HCT116 (cell line): ENCODE measurements at places on chromosomes 16 and 17. TPM values are rescaled to one million over a fixed set of nuclear protein-coding genes. Genes with fewer than 3 reads are reported as not detected.
A peak's percentile ranks its signal among the peaks of the same experiment; 100 is the strongest.

- no peak for DNase-seq
- H3K27ac ChIP-seq = no peak overlapping the region
- no peaks in the 10 kb centered on the region for H3K27me3 ChIP-seq
- no peaks in the 10 kb centered on the region; the same call in 1 of the 2 replicates for H3K4me1 ChIP-seq
- H3K36me3 ChIP-seq = no peaks in the 10 kb centered on the region
These were observed 52.5 kb downstream of the NACA2 start for GRCh38 chr17:61538480-61538879.

GRCh38 chr16:468068-468821 lies 42.8 kb downstream of the RAB11FIP3 start:
- no peak overlapping the region for H3K27ac ChIP-seq
- H3K36me3 ChIP-seq = no peaks in the 10 kb centered on the region
- H3K4me1 ChIP-seq = no peaks in the 10 kb centered on the region
- no peak overlapping the region for H3K4me3 ChIP-seq

GRCh38 chr16:67606632-67607031 lies 38.3 kb upstream of the CARMIL2 start:
- DNase-seq = no peak
- no peak overlapping the region for H3K27ac ChIP-seq
- peaks cover 8% of the 10 kb centered on the region for H3K36me3 ChIP-seq
- H3K4me1 ChIP-seq = no peaks in the 10 kb centered on the region
- H3K4me3 ChIP-seq = no peak overlapping the region

DNA sequence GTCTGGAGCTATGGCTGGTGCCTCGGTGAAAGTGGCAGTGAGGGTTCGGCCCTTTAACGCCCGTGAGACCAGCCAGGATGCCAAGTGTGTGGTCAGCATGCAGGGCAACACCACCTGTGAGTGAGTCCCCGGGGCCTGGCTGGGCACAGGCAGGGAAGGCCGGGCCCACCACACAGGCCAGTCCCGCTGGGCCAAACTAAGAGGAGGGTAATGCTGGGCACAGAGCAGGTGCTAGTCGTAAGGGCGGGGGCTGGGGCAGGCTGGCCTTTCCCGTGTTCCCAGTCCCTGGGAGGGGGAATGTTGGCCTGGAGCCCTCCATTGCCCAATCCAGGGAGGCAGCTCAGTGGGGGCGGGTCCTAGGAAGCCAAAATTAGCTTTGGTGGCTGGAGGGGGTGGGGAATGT lies 2.5 kb downstream of the KIF1C start:
- no peak for DNase-seq
- H3K27ac ChIP-seq = peak overlapping the region; percentile 31; the same call in 1 of the 2 replicates
- peaks cover 31% of the 10 kb centered on the region for H3K36me3 ChIP-seq
- H3K27me3 ChIP-seq = no peaks in the 10 kb centered on the region

GRCh38 chr17:55576996-55577586 lies 65.8 kb upstream of the SMIM36 start:
- H3K4me1 ChIP-seq = no peaks in the 10 kb centered on the region
- H3K36me3 ChIP-seq = no peaks in the 10 kb centered on the region
- H3K27ac ChIP-seq = no peak overlapping the region
- peaks cover 19% of the 10 kb centered on the region; the same call in 1 of the 2 replicates for H3K27me3 ChIP-seq

DNA sequence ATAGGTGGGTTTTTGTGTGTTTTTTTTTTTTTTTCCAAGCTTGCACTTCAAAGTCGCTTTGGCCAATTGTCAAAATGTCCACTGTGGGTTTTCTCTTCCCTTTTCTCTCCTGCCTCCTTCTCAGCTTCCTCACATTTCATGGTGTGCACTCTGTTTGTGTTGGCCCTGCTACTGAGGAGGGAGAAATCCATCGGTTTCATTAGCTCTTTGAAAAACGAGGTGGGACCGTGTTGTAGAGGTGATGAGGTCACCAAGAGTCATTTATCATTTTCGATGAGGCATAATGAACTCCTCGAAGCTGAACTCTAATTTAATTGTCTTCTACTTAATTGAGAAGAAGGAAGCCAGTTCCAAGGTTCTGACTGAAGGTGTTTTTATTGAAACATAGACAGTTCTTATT lies 174.4 kb upstream of the TOX3 start:
- no peak for DNase-seq
- H3K4me1 ChIP-seq = no peaks in the 10 kb centered on the region
- H3K4me3 ChIP-seq = no peak overlapping the region
- no peaks in the 10 kb centered on the region for H3K27me3 ChIP-seq
- no peak overlapping the region for H3K27ac ChIP-seq

DNA sequence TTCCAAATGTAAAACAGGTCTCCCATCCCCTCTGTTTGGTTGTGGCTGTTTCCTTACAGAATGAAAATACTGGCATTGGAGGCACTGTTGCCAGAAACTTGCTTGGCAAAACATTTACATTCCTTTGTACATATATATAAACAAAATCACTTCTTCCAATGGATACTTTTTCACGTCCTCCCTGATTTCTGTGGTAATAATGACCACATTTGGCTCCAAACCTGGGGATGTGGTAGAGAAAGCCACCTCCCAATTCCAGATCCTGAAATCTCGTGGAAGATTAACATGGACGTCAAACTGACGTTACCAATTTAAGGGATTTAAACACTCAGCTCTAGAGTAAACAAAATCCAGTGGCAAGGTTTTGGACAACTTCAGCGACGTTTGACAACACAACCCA lies 370.8 kb upstream of the ZFHX3 start:
- DNase-seq = no peak
- H3K36me3 ChIP-seq = no peaks in the 10 kb centered on the region
- no peaks in the 10 kb centered on the region for H3K4me1 ChIP-seq
- no peak overlapping the region for H3K4me3 ChIP-seq

DNA sequence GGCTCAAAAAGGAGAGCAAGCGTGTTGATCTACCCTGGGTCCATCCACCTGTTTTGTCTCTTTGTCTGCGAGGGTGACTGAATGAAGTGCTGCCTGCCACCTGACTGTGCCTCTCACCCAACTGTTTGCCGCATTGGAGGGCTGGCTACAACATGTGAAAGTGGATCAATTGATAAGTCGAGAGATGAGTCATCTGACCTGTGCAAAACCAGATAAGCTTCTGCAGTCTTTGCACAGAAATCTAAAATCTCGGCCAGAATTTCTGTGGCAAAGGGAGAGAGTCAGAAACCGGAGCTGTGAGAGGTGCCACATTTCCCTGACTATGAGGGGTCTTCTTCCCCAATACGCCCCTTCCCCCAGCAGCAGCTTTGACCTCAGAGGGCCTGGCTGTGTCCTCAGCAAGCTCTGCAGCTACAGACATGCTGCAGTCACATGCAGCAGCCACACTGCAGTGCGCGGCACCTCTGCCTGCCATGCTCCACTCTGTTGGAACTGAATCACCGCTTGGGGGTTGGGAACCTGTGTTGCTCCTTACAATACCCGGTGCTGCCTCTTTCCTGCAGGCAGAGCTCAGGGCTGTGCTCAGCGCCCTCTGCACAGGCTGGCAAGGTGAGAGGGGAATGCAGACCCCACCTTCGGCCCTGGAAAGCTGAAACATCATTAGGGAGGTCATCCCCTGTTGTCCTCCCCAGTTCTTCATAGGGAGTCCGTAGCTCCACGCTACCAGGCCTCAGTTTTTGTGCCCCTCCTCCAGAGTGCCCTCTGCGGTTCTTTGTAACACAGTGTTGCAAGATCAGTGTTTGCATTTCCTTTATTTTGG lies 16.2 kb upstream of the HAS3 start:
- H3K4me1 ChIP-seq = peaks cover 35% of the 10 kb centered on the region
- no peaks in the 10 kb centered on the region for H3K27me3 ChIP-seq
- H3K36me3 ChIP-seq = no peaks in the 10 kb centered on the region

C16orf96 gene
- 0.10 TPM for total RNA-seq

GNGT2 gene
- not detected for total RNA-seq

CD300A gene
- total RNA-seq = 0.71 TPM
